HepG2 (cell line): ENCODE measurements at places on chromosomes 6 and 20. TPM values are rescaled to one million over a fixed set of nuclear protein-coding genes. Genes with fewer than 3 reads are reported as not detected.

Gene ANGPT4
- polyA plus RNA-seq = not detected in 2 replicates

Gene BHLHE23
- polyA plus RNA-seq = not detected in 2 replicates

Gene HDDC2
- polyA plus RNA-seq = 67.3 and 76.7 TPM in 2 replicates

Gene CHRNA4
- polyA plus RNA-seq = not detected in 2 replicates

Gene RSPO3
- polyA plus RNA-seq = not detected in 2 replicates

Gene MEP1A
- 0.83 and 3.0 TPM in 2 replicates for polyA plus RNA-seq

Gene HLA-A
- polyA plus RNA-seq = 527 and 598 TPM in 2 replicates

Gene TPBG
- 0.73 and 0.82 TPM in 2 replicates for polyA plus RNA-seq

Gene ZNF165
- 0.58 and 0.78 TPM in 2 replicates for polyA plus RNA-seq

Gene TFAP2D
- polyA plus RNA-seq = not detected in 2 replicates

Gene CNR1
- polyA plus RNA-seq = not detected in 2 replicates

Gene CLIC5
- not detected in 2 replicates for polyA plus RNA-seq

Gene ESR1
- polyA plus RNA-seq = not detected in 2 replicates

Gene PRND
- not detected in 2 replicates for polyA plus RNA-seq

Gene C2
- 307 and 450 TPM in 2 replicates for polyA plus RNA-seq

Gene SESN1
- polyA plus RNA-seq = 20.6 and 24.9 TPM in 2 replicates

Gene GRM1
- polyA plus RNA-seq = not detected in 2 replicates

Gene C6orf15
- polyA plus RNA-seq = not detected in 2 replicates

Gene CST4
- 0.16 TPM in 1 of 2 replicates, not detected in the other for polyA plus RNA-seq

Gene SNRNP48
- 11.6 and 17.5 TPM in 2 replicates for polyA plus RNA-seq

Gene GINS1
- polyA plus RNA-seq = 10.3 and 14.6 TPM in 2 replicates

Gene LHFPL5
- polyA plus RNA-seq = 0.03 TPM in 1 of 2 replicates, not detected in the other

Gene TAP2
- polyA plus RNA-seq = 10.3 and 16.2 TPM in 2 replicates

Gene CDS2
- 143 and 153 TPM in 2 replicates for polyA plus RNA-seq

Gene SMPD2
- polyA plus RNA-seq = 5.9 and 6.9 TPM in 2 replicates

Gene TIAM2
- polyA plus RNA-seq = 4.1 and 4.4 TPM in 2 replicates

Gene LRRC73
- polyA plus RNA-seq = 0.08 and 0.12 TPM in 2 replicates

Gene KIFC1
- 20.4 and 25.0 TPM in 2 replicates for polyA plus RNA-seq
